ENCODE measurements at places on chromosomes 2 and 18.

DNA sequence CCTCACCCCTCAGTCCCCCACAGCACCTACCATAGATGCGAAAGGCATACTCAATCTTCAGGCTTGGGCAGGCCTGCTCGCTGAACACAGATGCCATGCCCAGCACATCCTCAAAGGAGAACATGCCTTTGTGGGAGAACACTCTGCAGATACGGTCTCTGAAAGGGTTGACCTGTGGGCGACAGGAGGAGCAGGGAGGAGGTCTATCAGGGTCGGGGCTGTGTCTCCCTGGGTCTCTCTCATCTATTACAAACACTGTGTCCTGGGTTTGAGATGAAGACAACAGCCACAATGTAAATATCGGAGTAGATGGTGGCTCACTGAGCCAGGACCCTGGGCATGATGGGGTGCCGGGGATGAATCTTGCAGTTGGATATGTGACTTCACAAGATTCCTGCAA, 46.0 kb downstream of the CIB4 start:
- DNase-seq, result no peak

DNA sequence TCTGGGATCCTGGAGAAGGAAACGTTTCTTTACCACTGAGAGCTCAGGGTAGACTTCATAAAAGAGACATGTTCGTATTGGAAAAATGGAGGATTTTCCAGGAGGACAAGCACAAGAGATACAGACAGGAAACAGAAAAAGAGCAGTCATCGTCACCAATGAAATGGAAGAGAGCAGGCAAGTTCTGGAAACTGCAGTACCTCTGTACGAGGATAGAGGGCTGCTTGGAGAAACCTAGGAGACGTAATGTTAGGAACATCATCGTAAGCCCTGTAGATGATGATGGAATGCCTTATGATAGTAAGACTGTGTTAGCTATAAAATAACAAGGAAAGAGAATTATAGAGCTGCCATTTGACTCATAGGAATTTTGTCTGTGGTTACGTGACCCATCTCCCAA, 121.1 kb upstream of the KLHL14 start:
- DNase-seq, result no peak

DNA sequence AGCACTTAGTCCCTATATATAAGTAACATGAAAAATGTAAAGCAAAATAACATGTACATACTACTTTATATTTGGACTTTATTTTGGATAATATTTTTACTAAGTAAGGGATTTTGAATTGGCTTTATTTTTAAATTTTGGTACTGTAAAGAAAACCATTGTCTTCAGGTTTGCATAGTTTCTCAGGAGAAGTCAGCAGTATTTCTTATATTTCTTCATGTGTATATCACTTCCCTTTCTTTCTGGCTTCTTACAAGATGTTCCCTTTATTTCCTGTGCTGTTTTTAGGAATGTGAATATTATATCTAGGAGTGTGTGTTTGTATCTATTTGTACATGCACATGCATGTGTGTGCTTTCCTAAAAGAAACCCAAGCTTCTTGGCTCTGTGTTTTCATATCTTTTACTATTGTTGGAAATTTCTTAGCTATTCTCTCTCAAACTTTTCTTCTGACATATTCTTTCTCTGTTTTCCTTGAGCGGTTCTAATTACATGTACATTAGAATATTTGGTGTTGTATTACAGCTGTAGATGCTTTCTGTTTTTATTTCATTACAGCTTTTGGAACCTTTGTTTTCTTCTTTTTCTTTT, 1549.7 kb upstream of the ACVR2A start:
- no peak for DNase-seq

- no peak for DNase-seq
Observed at GRCh38 chr2:237998530-237998929, 31.7 kb downstream of the UBE2F start.

- DNase-seq, result no peak
Observed at GRCh38 chr2:236662231-236663185, 92.9 kb downstream of the ACKR3 start.

DNA sequence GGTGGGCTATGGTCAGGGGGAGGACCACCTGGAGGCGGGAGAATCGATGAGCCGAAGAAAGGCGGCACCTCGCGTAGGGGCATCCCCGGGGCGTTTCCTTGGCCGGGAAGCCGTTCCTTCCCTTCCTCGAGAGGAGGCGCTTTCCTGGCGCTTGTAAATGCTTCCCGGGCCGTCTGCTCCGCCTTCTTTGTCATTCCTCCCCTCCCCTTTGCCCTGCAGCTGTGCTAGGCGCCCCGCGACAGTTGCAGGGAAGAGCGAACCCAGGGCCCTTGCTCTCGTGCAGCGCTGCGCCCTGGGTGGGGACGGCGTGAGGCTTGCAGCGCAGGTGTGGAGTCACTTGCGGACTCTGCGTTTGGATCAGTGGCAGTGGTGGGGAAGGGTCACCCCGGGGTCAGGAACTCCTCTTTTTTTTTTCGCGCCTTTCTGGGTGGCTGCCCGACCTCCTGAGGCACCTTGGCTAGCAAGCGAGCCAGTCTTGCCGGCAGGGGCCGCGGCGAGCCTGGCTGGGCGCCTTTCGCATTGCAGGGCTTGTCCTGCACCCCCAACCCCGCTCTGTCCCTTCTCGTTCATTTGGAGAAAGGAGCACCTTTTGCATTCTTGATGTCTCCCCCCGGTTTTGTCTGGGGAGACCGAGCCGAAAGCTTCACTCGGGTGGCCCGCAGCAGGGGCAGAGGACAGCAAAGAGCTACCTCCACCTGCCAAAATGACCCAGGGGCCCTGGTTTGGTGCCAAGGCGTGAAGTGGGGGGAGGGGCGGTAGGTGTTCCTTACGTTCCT, 858 bp downstream of the KCNS3 start:
- peak; percentile 83 for DNase-seq
